ENCODE measurements at places on chromosomes 4 and X.

- DNase-seq: peak; percentile 73
Observed at GRCh38 chr4:159206427-159206871, 103.6 kb downstream of the RAPGEF2 start.

- DNase-seq: no peak
Observed at GRCh38 chrX:42020225-42020624, 96.9 kb upstream of the CASK start.

GRCh38 chr4:140901736-140902336 is 145.7 kb upstream of the TBC1D9 start:
- no peak for DNase-seq

- no peak for DNase-seq
Observed at GRCh38 chr4:7390906-7391636, 43.7 kb downstream of the PSAPL1 start.

- DNase-seq: peak; percentile 93
Observed at GRCh38 chr4:170259631-170260153, 169.9 kb upstream of the AADAT start.

- DNase-seq: no peak
Observed at GRCh38 chrX:4435905-4436304, 722.5 kb upstream of the PRKX start.

DNA sequence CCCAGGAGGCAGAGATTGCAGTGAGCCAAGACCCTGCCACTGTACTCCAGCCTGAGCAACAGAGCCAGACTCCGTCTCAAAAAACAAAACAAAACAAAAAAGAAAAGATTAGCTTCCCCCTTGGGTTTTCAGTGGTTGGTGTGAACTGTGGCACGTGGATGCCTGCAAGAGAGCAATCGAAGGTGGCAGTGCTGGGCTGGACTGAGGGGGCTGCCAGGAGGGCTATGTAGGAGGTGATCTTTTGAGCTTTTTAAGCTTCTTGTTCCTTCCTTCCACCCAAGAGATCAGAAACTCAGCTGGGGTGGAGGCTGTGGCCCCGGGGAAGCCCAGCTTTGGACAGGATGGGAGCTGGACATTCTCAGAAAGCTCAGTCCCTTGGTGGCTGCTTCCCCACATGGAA is 49.6 kb downstream of the PRPS1 start:
- DNase-seq: no peak

GRCh38 chrX:24956828-24957227 is 58.9 kb downstream of the ARX start:
- DNase-seq: no peak

GRCh38 chr4:89653012-89653411 is 183.9 kb downstream of the SNCA start:
- DNase-seq: no peak

- no peak for DNase-seq
Observed at GRCh38 chrX:79174949-79175644, 30.6 kb downstream of the GPR174 start.

Measured in fibroblast of skin of scalp (primary cell).